ENCODE measurements at places on chromosomes 5 and 9. TPM values are rescaled to one million over a fixed set of nuclear protein-coding genes. Genes with fewer than 3 reads are reported as not detected.

FUBP3 gene
- total RNA-seq: 40.4 TPM

WDR41 gene
- total RNA-seq: 87.2 TPM

DENND4C gene
- 74.6 TPM for total RNA-seq

OTULINL gene
- 18.8 TPM for total RNA-seq

LHX3 gene
- total RNA-seq: not detected

PPP3R2 gene
- 0.41 TPM for total RNA-seq

SPATA31E1 gene
- total RNA-seq: not detected

MCTP1 gene
- 48.5 TPM for total RNA-seq

EGFL7 gene
- total RNA-seq: 12.6 TPM

NEUROG1 gene
- total RNA-seq: 0.41 TPM

GRIN1 gene
- total RNA-seq: 29.8 TPM

DNA sequence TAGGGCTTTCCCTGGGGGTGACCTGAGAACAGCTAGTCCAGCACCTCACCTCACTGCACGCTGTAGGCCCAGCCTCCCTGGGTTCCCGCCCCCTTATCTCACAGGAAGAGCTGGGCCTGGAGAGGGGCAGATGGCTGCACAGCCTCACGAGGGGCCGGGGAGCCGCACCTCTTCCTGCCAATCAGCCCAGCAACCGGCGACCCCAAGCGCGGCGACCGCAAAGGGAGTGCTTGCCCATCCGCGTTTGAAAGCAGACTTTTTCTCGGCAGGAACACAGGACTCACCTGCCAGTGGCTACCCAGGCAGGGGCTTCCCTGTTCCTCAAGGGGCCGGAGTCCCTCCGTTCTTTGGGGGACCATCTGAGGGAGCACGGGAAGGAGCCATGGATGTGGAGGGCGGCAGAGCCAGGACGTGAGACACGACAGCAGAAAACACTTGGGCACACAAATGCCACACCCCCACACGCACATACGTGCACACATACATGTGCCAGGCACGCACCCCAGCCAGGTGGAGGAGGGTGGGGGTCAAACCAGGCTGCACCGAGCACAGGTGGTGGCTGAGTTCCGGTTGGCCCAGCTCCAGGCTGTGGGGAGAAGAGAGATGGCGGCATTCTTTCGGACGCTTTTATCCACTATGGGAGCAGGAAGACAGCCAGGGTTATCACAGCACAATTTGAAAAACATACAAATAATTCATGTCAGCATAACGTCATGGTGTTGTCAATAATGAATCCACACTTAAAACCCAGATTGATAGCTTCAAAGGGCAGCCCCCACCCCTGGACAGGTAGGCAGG, 11.3 kb downstream of the TMEM250 start:
- DNase-seq: no peak

DNA sequence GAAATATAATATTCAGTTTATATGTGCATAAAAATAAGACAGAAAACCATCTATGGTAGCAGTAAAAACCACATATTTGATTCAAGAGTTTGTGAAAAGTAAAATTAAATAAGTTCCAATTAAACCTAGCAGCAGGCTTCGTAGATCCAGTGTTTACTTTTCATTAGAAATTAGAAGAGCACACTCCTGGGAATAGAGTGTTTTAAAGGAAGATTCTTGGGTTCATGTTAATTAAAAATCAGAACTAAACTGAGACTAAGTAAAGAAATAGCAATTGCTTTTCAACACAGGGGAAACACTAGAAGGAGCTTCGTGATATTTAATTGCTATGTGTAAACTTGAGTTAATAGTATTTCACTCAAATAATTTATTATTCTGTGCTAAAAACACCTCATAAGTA, 1097.8 kb upstream of the CDH18 start:
- DNase-seq: no peak

DNA sequence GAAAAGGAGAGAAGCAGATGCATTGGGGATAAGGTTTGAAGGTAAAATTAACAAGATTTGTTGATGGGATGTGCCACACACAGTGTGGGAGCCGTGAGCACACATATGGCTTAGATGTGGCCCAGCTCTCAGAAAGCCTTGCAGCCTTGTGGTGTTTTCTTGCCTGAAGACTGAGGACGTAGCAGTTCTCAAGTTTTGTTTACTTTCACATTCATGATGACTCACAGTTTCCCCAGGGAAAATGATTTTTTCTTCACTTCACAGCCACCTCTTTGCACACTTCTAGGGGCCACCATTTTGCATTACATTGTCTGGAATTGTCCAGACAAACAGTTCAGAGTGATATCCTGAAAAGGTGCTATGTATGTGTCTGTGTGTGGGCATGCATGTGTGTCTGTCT, 126.2 kb downstream of the BASP1 start:
- no peak for DNase-seq

DNA sequence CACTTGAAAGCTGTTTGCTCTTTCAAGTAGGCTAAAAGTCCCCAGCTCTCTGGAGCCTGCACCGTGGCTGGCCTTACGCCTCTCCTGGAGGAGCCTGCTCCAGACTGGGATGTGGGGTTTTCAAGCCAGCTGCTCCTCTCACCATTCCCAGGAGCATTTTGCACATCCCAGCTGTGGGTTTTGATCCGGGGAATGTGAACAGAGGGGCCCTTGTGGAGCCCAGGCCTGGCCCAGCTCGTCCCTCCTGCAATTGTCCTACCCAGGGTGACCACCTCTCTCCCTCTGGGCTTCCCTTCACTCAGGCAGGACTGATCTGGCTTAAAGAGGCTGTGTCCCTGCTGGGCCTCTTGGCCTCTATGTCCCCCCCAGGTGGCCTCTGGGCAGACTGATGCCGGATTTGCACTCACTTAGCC, 32.5 kb upstream of the TIFAB start:
- no peak for DNase-seq

DNA sequence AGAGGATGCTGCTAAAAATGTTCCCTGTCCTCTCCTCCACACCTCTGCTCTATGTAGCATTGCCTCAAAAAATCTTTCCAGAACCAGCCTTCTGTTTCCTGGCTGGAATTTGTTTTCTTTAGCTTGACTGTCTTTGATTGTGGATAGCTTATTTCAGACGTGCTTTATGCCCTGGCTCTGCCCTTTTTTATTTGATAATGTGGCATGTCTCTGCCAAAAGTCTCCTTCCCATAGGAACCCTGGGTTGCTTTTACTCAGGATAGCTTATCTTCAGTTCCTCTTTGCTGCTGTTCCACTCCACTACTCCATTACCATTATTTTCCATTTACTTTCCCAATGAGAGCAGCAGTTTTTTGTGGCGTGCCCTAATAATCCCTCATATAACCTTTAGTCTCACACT, 885 bp upstream of the TMEM252 start:
- DNase-seq: no peak

DNA sequence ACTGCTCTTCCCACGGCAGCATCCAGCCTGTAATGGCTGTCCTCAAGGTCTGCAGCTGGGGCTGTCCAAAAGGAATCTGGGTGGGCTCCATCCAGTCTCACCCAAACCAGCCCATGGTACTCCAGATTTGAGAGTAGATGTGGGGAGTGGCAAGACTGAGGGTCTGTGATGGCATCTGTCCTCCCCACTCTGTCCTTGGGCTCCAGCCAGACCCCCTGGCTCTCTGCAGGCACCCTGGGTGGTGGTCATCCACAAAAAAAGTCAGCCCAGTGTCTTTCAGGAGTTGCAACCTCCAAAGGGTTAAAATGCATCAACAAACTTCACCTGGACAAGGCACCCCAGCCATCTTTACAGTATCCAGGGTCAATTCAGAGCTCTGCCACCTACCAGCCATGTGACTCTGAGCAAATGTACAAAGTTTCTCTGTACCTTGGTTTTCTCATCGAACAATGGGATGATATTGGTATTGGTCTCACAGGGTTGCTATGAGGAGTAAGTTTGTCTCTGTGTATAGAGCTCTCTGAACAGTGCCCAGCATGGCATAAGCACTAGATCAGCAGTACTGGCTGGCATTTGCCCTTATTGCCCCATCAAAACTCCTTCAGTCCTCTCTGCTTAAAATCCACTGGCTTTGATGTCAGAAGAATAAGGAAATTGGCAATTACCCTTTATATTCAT, 7.3 kb upstream of the S1PR3 start:
- no peak for DNase-seq

- DNase-seq: no peak
Observed at GRCh38 chr5:9977070-9977469, 272.6 kb downstream of the ATPSCKMT start.

GRCh38 chr5:81859624-81860023, 108.7 kb upstream of the SSBP2 start:
- no peak for DNase-seq

DNA sequence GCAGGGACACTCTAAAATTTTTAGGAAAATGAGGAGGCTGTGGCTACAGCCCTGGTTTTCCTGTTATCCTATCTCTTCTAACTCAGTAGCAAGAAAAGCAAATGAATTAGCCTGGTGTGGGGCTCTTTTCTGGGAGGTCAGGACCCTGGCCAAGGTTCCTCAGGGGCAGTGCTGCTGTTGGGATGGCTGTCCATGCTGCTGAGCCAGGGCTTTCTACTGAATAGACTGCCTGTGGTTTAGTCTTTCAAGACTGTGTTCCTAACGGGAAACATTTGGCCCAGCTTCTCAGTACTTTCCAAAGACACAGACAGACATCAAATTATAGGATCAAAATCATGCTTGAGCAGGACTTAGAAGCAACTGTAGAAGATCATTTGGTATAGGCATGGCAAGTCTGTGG, 18.1 kb downstream of the TNC start:
- DNase-seq: no peak

- no peak for DNase-seq
Observed at GRCh38 chr9:78021697-78022096, 9.9 kb downstream of the GNAQ start.

- DNase-seq: no peak
Observed at GRCh38 chr9:112180387-112180881, 5.3 kb upstream of the SUSD1 start.

GRCh38 chr9:116975126-116975525, 288.0 kb downstream of the TRIM32 start:
- no peak for DNase-seq

GRCh38 chr5:145943674-145944121, 7.3 kb downstream of the SH3RF2 start:
- no peak for DNase-seq

DNA sequence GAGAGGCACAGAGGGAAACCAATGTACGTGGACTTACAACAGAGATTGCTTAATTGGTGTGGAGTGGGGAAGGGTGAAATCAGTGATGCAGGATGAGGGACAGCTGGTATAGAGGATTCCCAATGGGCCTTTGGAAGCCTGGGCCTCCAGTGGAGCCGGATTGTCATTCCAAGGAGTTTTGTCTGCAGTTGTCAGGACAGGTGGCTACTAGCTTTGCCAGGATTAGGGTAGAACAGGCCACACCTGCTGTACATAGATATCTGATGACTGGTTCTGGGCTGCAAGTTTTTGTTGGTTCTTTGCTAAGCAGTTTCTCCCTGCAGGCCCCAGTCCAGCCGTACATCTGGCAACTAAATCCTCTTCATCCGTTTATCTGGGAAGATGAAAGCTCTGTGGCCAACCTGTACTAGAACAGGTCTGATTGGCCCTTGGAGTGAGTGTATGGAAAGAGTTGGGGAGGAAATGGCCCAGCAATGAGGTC, 4.2 kb downstream of the SKP2 start:
- DNase-seq: no peak

GRCh38 chr5:169812786-169813185, 167.5 kb downstream of the INSYN2B start:
- no peak for DNase-seq

DNA sequence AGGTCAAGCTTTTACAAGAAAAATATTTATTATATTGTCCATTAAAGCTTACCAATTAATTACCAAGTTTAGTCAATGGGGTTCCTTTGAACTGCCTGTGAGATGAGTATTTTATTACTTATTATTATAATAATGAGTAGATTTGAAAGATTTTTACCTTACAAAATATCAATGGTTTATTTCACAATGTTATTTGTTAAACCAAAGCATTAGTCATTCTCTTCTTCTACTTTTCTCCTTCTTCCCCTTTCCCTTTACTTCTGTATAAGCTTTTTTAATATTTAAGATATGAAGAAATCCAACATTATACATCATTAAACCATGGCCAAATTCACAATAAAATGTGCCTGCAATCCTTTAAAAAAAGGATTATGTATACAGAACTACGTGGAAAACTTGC, 369.5 kb downstream of the ARL15 start:
- no peak for DNase-seq

GRCh38 chr5:109826-110225, 17.9 kb downstream of the PLEKHG4B start:
- DNase-seq: no peak

DNA sequence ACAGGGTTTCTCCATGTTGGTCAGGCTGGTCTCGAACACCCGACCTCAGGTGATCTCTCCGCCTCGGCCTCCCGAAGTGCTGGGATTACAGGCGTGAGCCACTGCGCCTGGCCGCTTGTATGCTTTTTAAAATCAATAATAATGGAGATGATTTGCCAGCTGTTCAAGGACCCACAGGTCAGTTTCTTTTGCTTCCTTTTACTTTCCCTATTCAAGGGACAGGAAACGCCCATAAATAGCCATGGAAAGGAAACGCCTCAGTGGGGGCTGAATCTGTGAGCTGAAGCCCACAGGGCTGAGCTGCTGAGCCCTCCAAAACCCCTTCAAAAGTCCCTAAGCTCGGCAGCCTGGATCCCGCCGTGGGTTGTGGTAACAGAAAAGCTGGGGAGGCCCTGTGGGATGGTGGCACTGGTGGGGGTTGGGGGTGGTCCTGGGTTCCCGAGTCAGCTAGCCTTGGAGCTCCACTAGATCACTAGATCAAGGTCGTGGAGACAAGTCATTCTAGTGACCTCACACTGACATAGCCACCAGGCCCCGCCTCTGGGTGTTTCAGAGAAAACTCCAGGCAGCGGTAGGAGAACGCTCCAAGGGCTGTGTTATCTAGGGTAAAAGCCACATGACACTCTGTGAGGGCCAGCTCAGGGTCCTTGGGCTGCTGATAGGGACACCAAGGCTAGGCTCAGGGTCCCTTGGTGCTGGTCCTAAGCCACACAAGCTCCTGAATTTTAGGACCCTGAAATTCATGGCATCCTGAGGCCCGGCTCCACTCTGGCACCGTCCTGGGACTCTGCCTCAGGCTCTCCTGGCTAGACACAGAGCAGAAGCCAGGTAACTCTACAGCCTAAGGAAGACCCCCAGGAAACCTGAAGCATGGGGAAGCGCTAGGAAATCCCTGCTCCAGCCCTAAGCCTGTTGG, 18.0 kb upstream of the DUSP1 start:
- DNase-seq: peak; percentile 46
